ENCODE measurements at places on chromosomes 6 and 20. TPM values are rescaled to one million over a fixed set of nuclear protein-coding genes. Genes with fewer than 3 reads are reported as not detected.

The REPS1 gene
- total RNA-seq = 17.7 TPM

The ID1 gene
- total RNA-seq = 39.3 TPM

The GMPR gene
- total RNA-seq = 5.7 TPM

The PXDC1 gene
- 18.4 TPM for total RNA-seq

The CST3 gene
- 445 TPM for total RNA-seq

The SERPINB6 gene
- total RNA-seq = 84.9 TPM

The THBD gene
- 5.9 TPM for total RNA-seq

The MDN1 gene
- 16.9 TPM for total RNA-seq

The HLA-B gene
- 255 TPM for total RNA-seq

The SNTA1 gene
- 7.3 TPM for total RNA-seq

The ZNF334 gene
- total RNA-seq = 3.6 TPM

The VGLL2 gene
- total RNA-seq = not detected

The SLC22A16 gene
- total RNA-seq = not detected

The NOX3 gene
- not detected for total RNA-seq

The AK9 gene
- total RNA-seq = 3.1 TPM

The SEL1L2 gene
- not detected for total RNA-seq

The OR12D2 gene
- not detected for total RNA-seq

The ACSS1 gene
- 30.4 TPM for total RNA-seq

The BCL2L1 gene
- 40.9 TPM for total RNA-seq

The BEND6 gene
- not detected for total RNA-seq

The BLCAP gene
- total RNA-seq = 22.7 TPM

All from pancreas (tissue), 10 donors.